ENCODE measurements at places on chromosomes 16 and 17. TPM values are rescaled to one million over a fixed set of nuclear protein-coding genes. Genes with fewer than 3 reads are reported as not detected.

- no peak overlapping the region for H3K27ac ChIP-seq
- DNase-seq = no peak
- H3K4me3 ChIP-seq = no peak overlapping the region
- H3K36me3 ChIP-seq = no peaks in the 10 kb centered on the region
These were observed 47.9 kb downstream of the LYRM1 start for GRCh38 chr16:20948444-20948843.

GRCh38 chr17:4712526-4712925 is 2.1 kb downstream of the ARRB2 start:
- peaks cover 69% of the 10 kb centered on the region for H3K4me1 ChIP-seq
- no peak for DNase-seq
- no peaks in the 10 kb centered on the region for H3K36me3 ChIP-seq
- peak overlapping the region; percentile 99 for H3K27ac ChIP-seq

DNA sequence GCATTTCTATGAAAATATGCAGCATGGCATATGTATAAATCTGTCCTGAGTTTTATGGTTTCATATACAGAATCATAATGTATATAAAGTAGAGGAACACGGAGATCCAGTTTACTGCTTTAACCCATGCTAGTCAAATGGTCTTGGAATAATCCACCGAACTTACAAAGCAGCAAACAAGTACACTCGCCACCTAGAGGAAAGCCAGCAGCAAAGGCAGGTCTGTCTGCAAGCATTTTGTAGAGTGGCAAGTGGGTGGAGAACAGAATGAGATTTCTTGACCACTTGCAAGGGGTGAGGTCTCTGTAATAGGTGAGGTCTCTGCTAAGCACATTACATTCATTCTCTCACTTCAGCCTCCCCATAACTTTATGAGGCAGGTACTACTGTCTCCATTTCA is 308.3 kb downstream of the CA10 start:
- no peak overlapping the region for H3K4me3 ChIP-seq
- peaks cover 10% of the 10 kb centered on the region for H3K27me3 ChIP-seq
- DNase-seq = no peak
- no peak overlapping the region for H3K27ac ChIP-seq
- no peaks in the 10 kb centered on the region for H3K4me1 ChIP-seq

- DNase-seq = no peak
- peaks cover 16% of the 10 kb centered on the region for H3K36me3 ChIP-seq
- no peak overlapping the region for H3K27ac ChIP-seq
- peaks cover 9% of the 10 kb centered on the region for H3K4me1 ChIP-seq
These were observed 98.5 kb upstream of the RPRML start for GRCh38 chr17:47077576-47077975.

DNA sequence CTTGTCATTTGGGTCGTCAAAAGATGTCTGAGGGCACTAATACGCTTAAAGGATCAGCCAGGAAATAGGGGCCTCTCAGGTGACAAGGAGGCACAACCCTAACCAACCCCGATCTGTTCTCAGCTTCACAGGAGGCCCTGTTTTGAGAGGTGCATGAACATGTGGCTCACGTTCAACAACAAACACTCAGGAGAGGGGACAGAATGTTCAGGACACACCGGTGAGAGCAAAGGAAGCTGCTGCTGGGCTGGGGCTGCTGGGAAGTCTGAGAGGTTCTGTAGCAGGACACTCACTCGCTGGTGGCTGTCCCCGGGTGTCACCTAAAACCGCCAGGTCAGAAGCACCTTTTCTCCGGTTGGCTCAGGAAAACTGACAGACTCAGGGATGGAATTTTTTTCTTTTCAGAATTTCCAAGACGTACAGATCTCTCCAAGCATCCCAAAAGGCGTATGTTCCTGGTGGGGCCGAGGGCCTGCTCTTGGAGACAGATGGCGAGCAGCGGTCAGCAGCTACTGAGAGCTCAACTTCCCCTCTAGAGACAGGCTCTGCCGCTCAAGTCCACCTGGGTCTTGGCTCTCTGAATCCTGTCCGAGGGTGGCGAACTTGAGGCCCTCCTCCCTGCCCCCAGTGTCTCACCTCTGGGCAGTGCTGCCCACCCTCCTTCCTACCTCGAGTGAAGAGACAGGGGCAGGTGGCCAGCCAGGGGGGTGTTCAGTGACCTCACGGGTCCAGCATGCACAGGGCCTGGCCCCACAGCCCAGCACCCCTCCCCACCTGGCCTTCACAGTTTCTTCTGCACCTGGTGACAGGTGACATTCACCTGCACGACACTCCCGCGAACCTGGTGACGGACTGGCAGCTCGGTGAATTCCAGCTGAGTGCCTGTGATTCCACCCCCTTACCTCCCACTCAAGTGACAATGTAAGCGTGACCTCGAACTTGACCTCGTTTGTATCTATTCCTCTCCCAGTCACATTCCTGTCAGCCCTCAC is 22.9 kb downstream of the CLUH start:
- H3K36me3 ChIP-seq = peaks cover 30% of the 10 kb centered on the region
- H3K27me3 ChIP-seq = no peaks in the 10 kb centered on the region
- no peak for DNase-seq

GRCh38 chr17:57735707-57736106 is 9.4 kb downstream of the CCDC182 start:
- no peaks in the 10 kb centered on the region for H3K36me3 ChIP-seq
- H3K27ac ChIP-seq = no peak overlapping the region
- H3K4me3 ChIP-seq = no peak overlapping the region
- H3K4me1 ChIP-seq = peaks cover 5% of the 10 kb centered on the region
- H3K27me3 ChIP-seq = no peaks in the 10 kb centered on the region
- no peak for DNase-seq

DNA sequence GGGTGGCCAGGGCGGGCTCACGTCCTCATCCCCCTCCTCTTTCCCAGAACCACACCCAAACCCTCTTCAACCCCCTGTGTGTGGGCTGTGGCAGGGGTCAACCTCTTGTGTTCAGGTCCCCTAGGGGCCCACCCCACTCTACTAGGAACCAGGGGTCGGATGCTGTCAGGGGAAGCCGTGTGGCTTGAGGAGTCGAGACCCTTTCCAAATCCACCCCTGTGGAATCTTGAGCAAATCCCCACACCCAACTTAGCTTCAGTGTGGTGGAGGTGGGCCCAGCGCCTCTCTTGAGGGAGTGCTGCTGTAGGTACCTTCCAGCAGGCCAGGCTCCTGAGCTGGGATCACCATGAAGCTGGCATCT is 121.5 kb downstream of the MRM1 start:
- no peaks in the 10 kb centered on the region for H3K27me3 ChIP-seq
- no peak for DNase-seq

- H3K27ac ChIP-seq = no peak overlapping the region
- no peak overlapping the region for H3K4me3 ChIP-seq
- no peaks in the 10 kb centered on the region for H3K4me1 ChIP-seq
- no peaks in the 10 kb centered on the region for H3K36me3 ChIP-seq
- DNase-seq = no peak
- no peaks in the 10 kb centered on the region for H3K27me3 ChIP-seq
These were observed 422.9 kb downstream of the WWOX start for GRCh38 chr16:78522327-78522726.

- peak; percentile 72 for DNase-seq
- no peak overlapping the region for H3K27ac ChIP-seq
- H3K27me3 ChIP-seq = no peaks in the 10 kb centered on the region
These were observed 94.0 kb downstream of the SKAP1 start for GRCh38 chr17:48335858-48336500.

DNA sequence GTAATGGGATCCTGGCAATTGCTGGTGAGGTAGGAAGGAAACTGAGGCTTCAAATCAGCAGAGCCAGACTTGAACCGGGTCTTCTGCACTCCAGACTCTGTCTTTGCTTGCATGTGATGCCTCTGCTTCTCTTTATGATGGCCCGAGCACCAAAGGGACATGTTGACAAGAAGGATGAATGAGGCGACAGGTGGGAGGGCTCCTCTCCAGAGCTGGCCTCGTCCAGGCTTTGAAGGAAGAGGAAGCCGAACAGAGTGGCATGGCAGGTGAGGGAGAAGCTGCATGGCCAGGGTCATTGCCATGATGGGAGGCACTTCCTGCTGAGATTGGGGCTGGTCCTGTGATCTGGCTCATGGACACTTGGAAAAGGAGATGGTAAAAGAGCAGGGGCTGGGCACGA is 40.8 kb downstream of the AKAP1 start:
- H3K4me3 ChIP-seq = no peak overlapping the region
- no peaks in the 10 kb centered on the region for H3K36me3 ChIP-seq
- no peaks in the 10 kb centered on the region for H3K27me3 ChIP-seq
- H3K27ac ChIP-seq = peak overlapping the region; percentile 36

- peaks cover 3% of the 10 kb centered on the region for H3K4me1 ChIP-seq
- H3K36me3 ChIP-seq = no peaks in the 10 kb centered on the region
- no peak overlapping the region for H3K4me3 ChIP-seq
- no peak for DNase-seq
- H3K27ac ChIP-seq = no peak overlapping the region
These were observed 6.4 kb upstream of the RAB40C start for GRCh38 chr16:583470-583814.

GRCh38 chr17:80092959-80093358 is 8.4 kb upstream of the GAA start:
- DNase-seq = no peak
- H3K4me1 ChIP-seq = peaks cover 1% of the 10 kb centered on the region
- no peak overlapping the region for H3K27ac ChIP-seq
- no peak overlapping the region for H3K4me3 ChIP-seq

DNA sequence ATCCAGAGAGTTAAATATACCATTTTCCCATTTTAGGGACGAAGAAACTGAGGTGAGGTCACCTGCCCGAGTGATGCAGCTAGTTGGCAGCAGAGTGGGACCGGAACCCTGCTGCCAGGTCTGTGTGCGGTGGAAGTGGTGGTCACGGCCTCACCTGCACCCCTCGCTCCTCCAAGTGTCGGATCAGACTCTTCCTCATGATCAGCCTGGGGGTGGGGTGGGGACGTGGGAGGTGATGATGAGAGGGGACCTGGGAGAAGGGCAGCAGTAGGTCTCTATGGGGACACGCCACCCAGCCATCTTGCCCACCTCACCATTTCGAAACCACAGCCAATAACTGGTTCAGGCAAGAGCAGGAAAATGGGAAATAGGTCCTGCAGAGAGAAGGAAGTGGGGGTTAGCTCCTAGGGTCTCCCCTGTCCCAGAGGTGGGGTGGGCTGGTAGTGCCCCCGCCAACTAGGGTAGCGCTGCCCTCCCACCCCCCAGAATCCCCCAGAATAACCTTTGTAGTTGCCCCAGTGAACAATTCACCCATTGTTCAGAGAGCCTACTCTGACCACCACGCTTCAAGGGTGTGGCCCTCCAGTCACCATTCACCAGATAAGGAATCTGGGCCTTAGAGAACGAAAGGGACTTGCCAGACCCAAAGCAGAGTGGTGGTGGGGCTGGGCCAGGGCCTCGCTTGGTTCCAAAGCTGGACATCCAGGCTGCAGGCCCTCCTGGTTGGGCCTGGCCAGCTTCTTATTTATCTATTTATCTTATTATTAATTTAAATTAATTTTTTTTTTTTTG is 5.1 kb downstream of the GDPD3 start:
- no peaks in the 10 kb centered on the region for H3K27me3 ChIP-seq
- peaks cover 18% of the 10 kb centered on the region for H3K36me3 ChIP-seq
- peaks cover 2% of the 10 kb centered on the region for H3K4me1 ChIP-seq
- H3K27ac ChIP-seq = no peak overlapping the region
- H3K4me3 ChIP-seq = no peak overlapping the region
- no peak for DNase-seq

Gene EMC8
- total RNA-seq = 38.7 TPM

Gene NPW
- total RNA-seq = not detected

Gene SHPK
- 8.8 TPM for total RNA-seq

DNA sequence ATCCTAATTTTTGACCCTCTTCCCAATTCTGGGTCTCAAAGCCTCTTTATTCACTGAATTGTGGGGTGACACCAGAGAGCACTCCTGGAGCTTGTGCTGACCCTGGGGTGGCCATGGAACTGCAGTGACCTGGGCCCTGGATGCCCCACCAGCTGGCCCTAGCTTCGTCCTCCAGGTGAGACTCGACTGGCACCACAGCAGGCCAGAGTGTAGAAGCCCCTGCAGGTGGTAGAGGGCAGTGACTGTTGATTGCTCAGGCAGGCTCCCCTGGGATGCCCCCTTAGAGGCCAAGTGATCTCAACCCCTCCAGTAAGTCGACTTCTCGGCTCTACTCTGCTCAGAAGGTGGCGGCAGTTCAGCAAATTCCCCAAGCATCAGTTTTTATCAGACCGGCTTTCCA is 6.4 kb downstream of the FA2H start:
- no peak overlapping the region for H3K4me3 ChIP-seq
- DNase-seq = no peak
- no peak overlapping the region for H3K27ac ChIP-seq
- H3K4me1 ChIP-seq = peaks cover 8% of the 10 kb centered on the region
- peaks cover 28% of the 10 kb centered on the region for H3K27me3 ChIP-seq

Gene CDRT15
- not detected for total RNA-seq

Gene ZNF205
- total RNA-seq = not detected

DNA sequence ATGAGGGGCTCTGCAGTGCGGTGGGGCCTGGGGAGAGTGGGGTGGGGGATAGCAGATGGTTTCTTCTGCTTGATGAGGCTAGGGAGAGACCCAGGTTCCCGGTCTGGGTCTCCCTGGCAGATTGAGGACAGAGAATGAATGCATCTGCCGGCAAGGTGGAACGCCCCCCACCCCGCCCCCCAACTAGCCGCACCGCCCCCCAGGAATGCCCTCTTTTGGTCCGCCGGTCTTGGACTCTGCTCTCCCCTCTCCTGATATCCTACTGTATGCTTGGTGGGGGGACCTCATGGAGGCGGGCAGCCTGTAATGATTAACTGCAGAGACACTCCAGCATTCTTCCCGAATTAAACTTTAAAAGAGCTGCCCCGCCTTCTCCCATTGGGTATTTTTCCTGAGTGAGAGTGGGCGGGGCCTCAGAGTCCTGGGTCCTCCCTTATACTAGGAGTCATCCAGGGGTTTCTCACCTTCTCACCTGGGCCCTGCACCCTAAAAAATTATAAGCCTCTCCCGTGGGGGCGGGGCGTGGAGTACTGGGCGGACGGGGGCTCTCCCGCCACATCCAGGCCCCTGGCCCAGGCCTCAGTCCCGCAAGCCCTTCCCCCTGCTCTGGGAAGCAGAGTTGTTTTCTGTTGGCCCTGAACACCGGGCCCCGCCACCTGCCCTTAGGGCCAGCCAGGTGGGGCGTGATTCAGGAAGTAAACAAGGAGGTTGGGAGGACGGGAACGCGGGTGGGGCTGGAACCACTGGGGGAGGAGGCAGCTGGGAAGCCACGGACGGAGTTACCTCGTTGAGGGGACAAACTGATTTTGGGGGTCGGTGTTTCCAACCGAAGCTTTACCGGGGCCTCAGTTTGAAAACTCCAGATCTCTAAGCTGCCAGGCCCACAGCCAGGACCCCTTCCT is 1.5 kb downstream of the GRB7 start:
- H3K27me3 ChIP-seq = peaks cover 10% of the 10 kb centered on the region
- no peaks in the 10 kb centered on the region for H3K36me3 ChIP-seq
- peak overlapping the region; percentile 82 for H3K4me3 ChIP-seq
- no peak for DNase-seq
- H3K27ac ChIP-seq = no peak overlapping the region

Gene ZNF75A
- 128 TPM for total RNA-seq

Gene KRTAP9-4
- not detected for total RNA-seq

Gene PRDM7
- not detected for total RNA-seq
